Brain (organoid and tissue), 16 donors: ENCODE measurements at places on chromosomes 2 and 18.

DNA sequence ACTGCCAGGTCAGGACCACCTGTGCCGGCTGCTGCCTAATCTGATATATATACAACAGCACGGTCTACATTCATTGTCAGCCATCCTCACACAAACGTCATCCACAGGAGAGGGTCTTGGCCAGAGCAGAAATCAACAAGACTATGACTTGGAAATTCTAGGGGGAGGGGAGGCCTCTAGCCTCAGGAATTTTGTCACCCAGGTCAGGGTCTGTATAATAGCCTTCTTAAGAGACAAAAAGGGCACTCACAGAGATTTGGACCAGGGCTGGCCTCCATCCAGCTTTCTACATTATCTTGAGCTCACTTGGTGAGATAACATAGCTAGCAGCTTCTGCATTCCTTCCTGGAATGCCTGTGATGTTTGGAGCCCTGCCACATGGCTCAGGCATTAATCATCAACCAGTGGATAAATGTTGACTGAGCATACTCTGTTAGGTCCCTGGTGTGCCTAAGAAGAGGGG lies 50.4 kb upstream of the CTIF start:
- no peak for DNase-seq

DNA sequence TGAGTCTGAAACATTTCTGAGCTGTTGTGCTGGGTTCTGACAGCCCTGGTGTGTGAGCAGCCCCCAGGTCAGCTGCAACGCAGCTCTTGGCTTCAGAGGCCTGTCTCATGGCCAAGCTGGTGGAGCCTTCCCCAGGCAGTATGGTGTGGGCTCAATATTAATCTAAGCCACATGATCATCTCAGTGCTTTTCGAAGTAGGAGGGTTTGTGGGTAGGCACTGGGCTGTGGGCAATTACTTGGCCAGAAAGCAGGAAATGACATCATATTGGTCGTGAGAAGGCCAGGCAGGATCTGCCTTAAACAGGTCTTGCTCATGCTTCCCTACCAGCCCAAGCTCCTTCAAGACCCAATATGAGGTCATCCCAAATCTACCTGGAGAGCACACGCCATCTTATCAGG lies 26.9 kb downstream of the LOXHD1 start:
- no peak for DNase-seq

DNA sequence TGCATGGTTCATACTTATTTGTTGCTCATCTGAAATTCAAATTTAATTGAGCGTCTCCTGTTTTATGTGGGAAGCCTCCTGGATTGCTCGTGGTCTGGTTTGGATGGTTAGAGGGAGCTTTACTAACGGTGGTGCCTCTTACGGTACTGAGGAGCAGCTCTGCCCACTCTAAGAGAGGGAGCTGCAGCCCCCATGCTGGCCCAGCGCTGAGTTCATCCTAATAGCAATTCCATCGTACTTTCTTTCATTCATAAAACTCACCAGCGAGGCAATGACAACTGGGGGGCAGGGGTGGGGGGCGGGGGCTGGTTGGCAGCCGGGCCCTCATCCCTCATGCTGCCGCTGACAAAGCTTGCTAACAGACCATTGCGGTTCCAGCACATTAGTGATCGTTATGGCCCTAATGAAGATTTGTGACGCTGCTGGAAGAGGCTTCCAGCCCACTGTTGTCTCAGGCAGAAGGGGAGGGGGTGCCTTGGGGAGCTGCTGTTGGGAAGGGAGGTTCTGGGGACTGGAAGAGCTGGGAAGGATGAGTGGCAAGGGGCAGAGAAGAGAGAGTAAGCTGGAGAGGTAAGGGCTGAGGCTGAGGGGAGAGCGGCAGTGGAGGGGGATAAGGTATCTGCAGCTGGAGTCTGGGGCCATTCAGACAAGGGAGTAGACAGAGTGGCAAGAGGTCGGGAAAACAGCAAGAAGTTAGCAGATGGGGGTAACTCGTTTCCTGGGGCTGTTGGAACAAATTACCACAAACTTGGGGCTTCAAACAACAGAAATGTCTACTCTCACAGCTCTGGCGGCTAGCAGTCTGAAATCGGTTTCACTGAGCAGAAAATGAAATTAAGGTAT lies 238.1 kb downstream of the LPIN1 start:
- DNase-seq, result peak; percentile 27

- DNase-seq, result no peak
Observed at GRCh38 chr2:74646834-74647482, 1.2 kb downstream of the M1AP start.
